ENCODE measurements at places on chromosomes 16 and 17. TPM values are rescaled to one million over a fixed set of nuclear protein-coding genes. Genes with fewer than 3 reads are reported as not detected.

GRCh38 chr16:86806838-86807351 lies 228.5 kb downstream of the FOXL1 start:
- no peak for DNase-seq

- DNase-seq: no peak
These were observed 34.6 kb upstream of the TAC4 start for GRCh38 chr17:49882434-49882833.

The MAPT gene
- total RNA-seq: under 0.01 TPM

DNA sequence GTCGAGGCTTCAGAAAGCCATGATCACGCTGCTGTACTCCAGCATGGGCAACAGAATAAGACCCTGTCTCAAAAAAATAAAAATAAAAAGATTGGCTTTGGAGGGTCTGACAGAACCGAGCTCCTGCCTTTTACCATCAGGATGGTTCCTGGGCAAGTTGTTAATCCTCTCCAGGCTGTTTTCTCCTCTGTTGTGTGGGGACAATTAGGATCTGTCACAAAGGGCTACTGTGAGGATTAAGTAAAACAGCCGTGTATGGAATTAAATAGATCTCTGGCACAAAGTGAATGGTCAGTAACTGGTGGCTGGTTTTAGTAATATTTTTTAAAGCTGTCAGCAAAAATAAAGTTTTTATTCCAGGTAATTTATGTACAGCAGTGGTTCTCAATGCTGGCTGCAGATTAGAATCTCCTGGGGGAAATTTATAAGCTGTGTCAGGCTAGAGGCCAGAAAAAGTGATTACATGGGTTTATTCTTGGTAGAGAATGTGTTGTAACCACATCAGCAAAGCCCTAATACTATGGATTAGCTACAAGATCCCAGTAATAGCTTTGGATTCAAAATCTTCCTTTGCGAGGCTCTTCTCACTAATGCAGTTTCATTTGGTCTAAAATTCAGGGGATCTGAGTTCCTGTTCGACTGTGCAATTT lies 47.2 kb downstream of the GPRC5B start:
- no peak for DNase-seq

The PRSS33 gene
- not detected for total RNA-seq

DNA sequence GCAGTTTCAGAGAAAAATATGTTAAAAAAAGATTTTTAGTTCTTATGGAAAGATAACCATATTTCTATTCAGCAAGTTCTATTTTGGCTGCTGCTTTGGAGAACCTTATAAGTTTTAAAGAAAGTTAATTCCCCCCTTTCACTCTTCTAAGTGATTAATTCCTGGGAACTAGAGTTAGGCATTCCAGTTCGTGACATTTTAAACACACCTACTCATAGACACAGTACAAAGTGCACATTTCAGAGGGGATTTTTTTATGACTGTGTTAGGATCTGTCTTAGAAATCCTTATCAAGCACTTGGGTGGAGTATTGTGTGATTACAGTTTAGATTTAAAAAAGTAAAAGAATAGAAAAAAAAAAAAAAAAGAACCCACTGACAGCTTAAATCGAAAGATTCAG lies 3.5 kb upstream of the CDH11 start:
- no peak for DNase-seq

The TMEM92 gene
- 0.27 TPM for total RNA-seq

GRCh38 chr17:49987290-49987585 lies 7.8 kb downstream of the DLX3 start:
- DNase-seq: no peak

The HIGD1B gene
- total RNA-seq: not detected

GRCh38 chr16:66872943-66873684 lies 7.2 kb upstream of the PDP2 start:
- DNase-seq: peak; percentile 99

The VTN gene
- not detected for total RNA-seq

- no peak for DNase-seq
These were observed 71.3 kb upstream of the METRNL start for GRCh38 chr17:83008186-83008510.

- DNase-seq: no peak
These were observed 54.0 kb downstream of the DYNLRB2 start for GRCh38 chr16:80594756-80595155.

DNA sequence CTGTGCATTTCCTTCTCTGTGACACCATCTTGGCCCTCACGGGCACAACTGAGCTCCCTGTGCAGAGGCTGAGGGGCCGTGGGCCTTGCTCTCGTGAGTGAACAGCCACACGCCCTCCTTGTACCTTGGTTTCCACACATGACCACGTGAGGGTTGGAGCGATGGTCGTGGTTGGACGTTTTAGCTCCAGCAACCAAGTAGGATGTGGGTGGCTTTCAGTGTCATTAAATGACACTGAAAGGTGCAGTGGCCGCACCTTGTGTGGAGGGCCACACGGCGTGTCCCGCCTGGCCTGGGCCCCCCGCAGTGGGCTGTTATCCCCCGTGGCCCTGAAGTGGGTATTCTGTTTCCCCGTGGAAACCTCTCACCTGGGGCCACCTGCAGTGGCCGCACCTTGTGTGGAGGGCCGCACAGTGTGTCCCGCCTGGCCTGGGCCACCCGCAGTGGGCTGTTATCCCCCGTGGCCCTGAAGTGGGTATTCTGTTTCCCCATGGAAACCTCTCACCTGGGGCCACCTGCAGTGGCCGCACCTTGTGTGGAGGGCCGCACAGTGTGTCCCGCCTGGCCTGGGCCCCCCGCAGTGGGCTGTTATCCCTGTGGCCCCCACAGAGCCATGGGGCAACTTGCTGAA lies 28.2 kb downstream of the ACSF3 start:
- DNase-seq: no peak

The KRTAP4-11 gene
- not detected for total RNA-seq

DNA sequence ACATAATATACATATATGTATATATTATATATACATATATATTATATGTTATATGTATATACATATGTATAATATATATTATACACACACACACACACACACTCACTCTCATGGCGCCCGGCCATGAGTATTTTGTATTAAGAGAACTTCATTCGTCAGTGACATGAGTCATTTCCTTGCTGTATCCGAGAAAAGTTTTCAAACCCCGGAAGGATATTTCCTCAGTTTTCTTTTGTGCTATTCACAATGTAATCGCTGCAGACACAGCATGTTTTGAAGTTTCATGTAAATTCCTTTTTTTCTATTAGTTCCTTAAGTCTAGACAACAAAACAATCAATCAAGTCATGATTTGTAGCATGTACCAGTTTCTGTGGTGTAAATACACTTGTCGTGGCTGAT lies 33.3 kb downstream of the OR1D5 start:
- DNase-seq: no peak

The CRYBA1 gene
- total RNA-seq: not detected

GRCh38 chr17:44530896-44531418 lies 26.3 kb upstream of the FZD2 start:
- DNase-seq: no peak

- no peak for DNase-seq
These were observed 48.3 kb upstream of the MAF start for GRCh38 chr16:79648826-79649225.

GRCh38 chr16:89159066-89159849 lies 12.3 kb upstream of the CDH15 start:
- DNase-seq: no peak

- no peak for DNase-seq
These were observed 48.2 kb downstream of the SPACA3 start for GRCh38 chr17:33039874-33040273.

DNA sequence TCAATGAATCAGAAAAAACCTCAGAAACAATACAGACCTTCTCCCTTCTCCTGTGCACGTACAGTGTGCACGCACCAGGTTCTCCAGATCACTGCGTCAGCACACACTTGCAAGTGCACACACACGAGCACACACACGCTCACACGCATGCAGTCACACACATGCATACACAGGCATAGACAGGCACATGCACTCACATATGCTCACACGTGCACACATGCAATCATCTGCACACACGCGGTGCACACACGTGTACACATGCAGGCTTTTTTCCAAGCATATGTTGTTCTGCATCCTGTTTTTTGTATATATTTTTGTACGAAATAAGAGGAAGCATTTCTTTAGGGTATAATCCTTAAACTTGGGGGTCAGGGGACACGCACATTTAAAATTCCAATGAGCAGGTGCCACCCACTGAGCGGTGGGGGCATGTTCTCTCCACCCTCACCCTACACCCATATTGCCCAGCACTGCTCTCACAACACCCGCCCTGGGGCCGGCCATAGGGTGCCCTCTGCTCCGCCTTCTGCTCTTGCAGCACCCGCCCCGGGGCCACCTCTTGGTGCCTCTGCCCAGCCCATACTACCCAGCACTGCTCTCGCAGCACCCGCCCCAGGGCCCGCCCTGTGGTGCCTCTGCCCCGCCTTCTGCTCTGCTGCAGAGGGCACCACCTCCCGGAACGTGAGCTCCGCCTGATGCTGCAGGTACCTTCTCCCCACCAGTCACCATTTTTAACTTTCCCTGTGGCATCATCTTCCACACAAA lies 20.9 kb downstream of the KLHDC4 start:
- DNase-seq: no peak

Data from hematopoietic multipotent progenitor cell (in vitro differentiated cells).